ENCODE measurements at places on chromosomes 5 and 9. TPM values are rescaled to one million over a fixed set of nuclear protein-coding genes. Genes with fewer than 3 reads are reported as not detected.
A peak's percentile ranks its signal among the peaks of the same experiment; 100 is the strongest.

DNA sequence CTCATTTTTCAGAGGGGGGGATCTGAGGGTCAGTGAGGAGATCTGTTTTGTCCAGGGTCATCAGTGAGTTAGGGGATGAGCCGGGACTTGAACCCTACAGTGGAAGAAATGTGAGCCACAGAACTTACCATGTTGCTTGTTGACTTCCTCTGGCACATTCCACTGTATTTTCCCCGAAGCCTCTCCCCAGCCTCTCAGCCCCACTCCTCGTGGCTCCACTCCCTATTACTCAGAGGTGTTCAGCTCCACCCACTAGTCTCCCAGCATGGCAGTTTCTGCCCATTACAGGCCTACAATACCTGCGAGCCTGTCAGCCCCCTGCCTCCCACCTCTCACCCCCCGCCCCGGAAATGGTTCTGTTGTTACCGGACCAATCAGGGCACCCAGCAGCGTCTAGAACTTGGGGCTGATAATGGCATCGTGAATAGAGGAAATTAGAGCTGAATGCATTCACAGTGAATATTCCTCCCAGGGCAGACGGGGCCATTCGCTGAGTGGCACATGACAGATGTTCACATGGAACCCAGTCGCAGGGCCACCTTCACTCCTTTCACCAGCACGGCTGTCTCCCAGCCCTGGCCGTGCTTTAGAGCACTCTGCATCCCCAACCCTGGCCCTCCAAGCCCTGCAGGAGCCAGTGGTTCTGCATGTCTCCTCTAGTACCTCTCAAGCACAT, 81.6 kb downstream of the KCNIP1 start:
- DNase-seq, result no peak

GRCh38 chr5:73893813-73894212, 267.8 kb downstream of the ARHGEF28 start:
- no peak for DNase-seq

Gene ZNF354C
- total RNA-seq, result 34.0 TPM

DNA sequence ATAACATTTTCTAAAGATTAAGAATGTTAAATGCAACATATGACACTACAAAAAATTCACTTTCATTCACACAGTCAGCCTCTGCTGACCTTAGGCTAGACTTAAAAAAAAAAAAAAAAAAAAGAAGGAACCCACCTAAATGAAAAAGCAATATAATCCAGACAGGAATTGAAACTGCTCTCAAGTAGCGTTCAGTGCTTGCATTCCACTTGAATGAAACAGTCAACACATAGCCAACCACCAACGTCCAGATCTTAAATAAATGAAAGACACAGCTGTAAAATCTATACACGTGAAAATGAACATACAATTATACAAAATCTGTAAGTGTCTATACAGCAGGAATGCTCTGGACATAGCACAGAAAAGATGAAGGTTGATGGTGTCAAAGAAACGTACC, 11.4 kb downstream of the TMEM245 start:
- no peak for DNase-seq

GRCh38 chr5:179274321-179275315, 70.6 kb downstream of the ADAMTS2 start:
- no peak for DNase-seq

Gene PDE6A
- total RNA-seq, result not detected

DNA sequence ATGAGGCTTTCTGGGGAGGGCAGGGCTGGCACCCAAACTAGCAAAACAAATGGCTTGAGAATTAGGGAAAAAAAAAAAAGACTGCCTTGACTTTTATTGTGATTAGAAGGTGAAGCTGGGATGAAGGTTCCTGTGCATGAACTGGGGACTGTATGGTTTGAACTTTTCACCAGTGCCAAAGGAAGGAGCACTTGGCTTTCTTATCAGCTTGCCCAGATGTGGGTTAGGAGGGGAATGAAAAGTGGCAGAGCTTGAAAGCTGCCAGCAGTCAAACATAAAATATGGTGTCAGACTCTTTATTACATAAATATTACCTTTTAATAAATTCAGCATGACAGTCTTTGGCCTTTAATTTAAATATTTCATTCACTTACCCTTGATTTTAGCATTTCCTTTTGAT, 182.5 kb downstream of the PSAT1 start:
- DNase-seq, result no peak

- DNase-seq, result no peak
Measured at GRCh38 chr5:9421884-9422283, 124.0 kb downstream of the SEMA5A start.

DNA sequence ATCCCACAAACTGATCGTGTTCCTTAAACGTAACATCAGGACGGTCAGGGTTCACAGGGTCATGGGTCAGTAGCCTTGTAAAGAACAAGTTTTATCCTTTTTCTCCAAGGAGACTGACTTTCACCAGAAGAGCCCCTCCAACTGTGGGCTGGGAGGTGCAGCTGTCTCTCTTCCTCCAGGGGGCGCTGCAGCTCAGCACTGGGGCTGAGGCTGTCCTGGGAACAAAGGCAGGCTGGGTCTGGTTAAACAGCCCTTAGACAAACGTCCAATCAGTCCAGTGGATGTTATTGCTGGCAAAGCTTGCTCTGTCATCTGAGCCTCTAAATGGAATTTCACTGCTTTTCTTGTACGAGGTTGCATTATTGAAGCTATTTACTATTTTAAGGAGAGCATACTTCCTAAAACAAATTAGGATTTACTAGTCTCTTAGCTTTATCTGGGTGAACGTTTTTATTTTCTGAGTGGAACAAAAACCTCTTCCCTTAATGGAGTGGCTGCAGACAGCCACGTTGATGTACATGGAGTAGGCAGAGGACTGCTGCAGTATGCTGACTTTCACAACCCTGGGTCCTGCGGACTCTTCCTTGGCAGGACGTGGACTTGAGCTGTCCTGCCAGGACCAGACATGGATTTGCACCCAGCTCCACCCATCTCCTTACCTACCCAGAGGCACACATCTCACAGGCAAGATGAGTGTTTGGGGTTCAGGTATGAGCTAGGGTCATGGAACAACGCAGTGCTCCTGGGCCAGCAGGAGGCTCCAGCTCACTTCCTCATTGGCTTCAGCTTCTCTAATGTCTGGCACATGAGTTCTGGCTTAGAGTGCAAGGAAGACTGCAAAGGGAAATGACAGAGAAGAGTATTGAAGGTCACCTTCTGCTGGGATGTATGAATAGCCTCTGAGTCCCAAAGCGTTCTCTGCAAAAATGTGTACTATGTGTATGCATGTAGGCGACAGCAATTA, 7.8 kb downstream of the EXOSC2 start:
- peak; percentile 44 for DNase-seq

- DNase-seq, result no peak
Measured at GRCh38 chr5:169037466-169037865, 263.5 kb downstream of the SLIT3 start.

Gene SURF6
- 13.2 TPM for total RNA-seq

Measured in cerebellum (tissue), 4 donors.